ENCODE measurements at places on chromosomes 2 and 18.

GRCh38 chr18:6729247-6730091, at the start of gene ARHGAP28:
ARHGAP28 (plus strand) TSS chr18:6729716; CDS start chr18:6729822, 106 bp downstream.
- peak; percentile 96 for DNase-seq

GRCh38 chr2:65231121-65231520, 3.5 kb downstream of the ACTR2 start:
- DNase-seq: peak; percentile 3

DNA sequence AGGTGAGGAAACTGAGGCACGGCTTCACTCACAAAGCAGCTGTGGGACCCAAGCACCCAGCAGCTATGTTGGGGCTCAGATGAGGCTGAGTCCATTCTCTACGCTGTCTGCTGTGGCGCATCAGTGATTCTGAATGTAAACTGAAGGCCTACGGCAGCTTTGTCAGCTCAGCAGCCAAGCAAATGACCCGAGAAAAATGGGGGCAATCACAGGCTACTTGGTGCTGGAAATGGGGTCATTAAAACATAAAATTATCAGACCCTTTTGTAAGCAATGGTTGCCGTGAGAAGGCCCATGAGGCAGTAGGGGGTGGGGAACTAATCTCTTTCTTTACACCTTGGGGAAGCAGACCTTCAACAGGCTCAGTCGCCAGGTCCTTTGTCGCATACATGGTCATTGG, 84.0 kb upstream of the ZCCHC2 start:
- no peak for DNase-seq

DNA sequence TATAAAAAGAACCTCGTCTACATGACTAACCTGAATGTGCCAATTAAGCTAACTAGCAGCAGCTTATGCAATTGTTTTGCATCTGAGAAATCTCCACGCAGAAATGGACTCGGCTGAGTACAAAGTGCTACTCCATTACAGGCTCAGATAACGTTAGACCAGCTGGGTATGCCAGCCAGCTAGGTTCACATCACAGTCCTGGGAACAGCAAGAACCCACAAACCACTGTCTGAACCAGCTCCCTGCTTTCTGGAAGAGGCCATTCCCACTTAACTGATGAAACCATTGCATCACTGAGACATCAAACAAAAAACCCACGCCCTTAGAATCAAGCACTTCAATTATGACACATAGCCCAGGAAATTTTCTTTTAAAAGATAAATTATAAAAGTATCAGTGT, 202.7 kb downstream of the CYRIA start:
- no peak for DNase-seq

DNA sequence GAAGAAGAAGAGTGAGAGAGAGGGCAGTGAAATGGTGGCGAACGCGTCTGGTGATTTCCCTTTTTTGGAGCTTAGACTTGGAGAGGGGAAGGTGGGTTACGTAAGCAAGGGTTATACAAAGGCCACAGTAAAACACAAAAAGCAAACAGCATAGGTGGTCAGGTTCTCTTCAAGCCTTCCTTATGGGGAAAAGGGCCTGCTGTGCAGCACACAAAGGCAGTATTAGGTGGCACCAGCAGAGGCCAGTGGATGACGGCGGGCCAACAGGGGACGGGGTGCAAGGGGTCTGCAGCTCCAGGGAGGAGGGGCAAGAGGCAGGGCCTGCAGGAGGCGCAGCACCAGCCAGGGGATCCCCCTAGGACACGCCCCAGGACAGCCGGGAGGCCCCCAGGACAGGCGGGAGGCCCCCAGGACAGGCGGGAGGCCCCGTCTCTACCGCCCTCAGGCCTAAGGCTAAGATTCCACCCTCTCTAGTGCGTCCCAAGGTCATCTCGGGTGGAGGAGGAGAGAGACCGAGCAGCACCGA, 32.6 kb upstream of the NPC1 start:
- DNase-seq: no peak

DNA sequence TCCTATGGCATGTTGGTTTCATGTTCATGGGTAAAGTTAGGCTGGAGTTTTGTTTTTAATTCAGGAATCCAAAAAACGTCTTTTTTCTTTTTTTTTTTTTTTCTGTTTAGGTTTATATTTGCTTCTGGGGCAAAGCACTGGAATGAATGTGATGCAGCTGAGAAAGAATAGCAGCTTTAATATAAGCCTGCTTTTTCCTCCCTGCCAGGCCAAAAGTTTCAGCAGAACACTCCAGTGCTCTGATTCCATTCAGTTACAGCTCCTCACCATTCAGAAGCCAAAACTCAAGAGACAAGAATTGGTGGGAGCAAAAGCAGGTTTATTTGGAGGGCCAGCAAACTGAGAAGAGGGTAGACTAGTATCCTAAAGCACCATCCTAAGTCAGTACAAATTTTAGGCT, 102.7 kb upstream of the PELI1 start:
- DNase-seq: no peak

GRCh38 chr2:99101697-99102096, 39.8 kb upstream of the C2orf15 start:
- no peak for DNase-seq

DNA sequence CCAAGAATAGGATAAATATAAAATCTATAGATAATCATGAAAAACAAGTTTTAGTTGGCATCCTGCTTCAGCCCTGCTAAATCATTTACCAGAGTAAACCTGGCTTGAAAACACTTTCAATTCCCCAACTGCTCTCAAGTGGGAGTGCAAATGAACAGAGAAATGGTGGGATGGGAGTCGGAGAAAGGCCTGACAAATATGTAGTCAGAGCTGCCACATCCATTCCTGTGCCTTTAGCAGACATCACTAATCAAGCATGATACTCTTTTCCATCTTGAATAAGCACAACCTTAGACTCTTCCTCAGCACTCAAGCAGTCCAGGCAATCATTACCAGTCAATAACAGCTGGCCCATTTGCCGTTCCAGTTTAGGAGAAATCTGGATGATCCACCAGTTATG, 101.3 kb downstream of the ANKRD44 start:
- no peak for DNase-seq

GRCh38 chr2:43026426-43027096, 199.8 kb downstream of the ZFP36L2 start:
- no peak for DNase-seq

- no peak for DNase-seq
These were observed 179.4 kb downstream of the DOK6 start for GRCh38 chr18:69580107-69580506.

GRCh38 chr2:69271831-69272257, 115.2 kb downstream of the GFPT1 start:
- DNase-seq: peak; percentile 61

DNA sequence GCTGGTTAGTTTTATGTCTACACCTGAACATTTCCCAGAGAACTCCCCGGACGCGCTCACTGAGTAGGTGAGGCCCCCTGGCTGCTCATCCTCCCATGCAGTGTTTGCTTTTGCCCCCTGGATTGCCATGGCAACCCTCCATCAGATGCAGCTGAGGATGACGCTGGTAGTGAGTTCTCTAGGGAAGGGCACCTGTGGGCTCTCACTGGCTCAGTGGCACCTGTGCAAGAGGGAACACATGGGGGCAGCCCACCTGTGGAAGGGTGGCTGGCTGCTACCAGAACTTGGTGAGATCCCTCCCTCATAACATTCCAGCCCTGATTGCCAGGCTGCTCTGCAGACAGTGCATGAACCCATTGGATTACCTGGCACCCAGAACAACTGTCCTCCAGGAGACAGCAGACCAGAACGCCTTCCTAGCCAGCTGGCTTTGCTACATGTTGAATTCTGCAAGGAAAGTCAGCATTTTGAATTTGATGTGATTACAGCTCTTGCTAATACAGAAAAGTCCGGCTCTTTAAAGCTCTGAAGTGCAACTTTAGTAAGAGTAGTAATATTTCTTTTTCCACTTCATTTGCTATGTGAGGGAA, 21.7 kb downstream of the COA5 start:
- no peak for DNase-seq

GRCh38 chr2:161436411-161436810, 20.3 kb downstream of the TBR1 start:
- DNase-seq: no peak

All from endothelial cell of umbilical vein (primary cell).